ENCODE measurements at places on chromosomes 4 and X.

DNA sequence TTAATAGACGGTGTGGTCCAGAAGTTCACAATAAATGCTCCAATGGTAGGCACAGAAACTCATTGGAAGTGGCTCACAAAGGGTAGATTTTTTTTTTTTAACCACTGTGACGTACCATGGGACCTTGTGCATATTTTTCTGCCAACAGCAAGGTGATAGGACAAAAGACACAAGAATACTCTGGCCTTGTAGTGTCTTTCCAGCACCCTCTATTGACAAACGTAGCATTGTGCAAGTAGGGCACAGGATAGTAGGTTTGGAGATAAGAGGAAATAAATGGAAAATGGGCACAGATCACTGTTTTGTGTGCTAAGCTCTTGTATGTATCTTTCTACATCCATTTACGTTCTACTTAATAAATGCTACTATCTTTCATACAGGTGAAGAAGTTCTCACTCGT lies 2054.9 kb downstream of the PCDH7 start:
- no peak for DNase-seq

- DNase-seq: no peak
Observed at GRCh38 chr4:151668689-151669402, 92.0 kb downstream of the GATB start.

DNA sequence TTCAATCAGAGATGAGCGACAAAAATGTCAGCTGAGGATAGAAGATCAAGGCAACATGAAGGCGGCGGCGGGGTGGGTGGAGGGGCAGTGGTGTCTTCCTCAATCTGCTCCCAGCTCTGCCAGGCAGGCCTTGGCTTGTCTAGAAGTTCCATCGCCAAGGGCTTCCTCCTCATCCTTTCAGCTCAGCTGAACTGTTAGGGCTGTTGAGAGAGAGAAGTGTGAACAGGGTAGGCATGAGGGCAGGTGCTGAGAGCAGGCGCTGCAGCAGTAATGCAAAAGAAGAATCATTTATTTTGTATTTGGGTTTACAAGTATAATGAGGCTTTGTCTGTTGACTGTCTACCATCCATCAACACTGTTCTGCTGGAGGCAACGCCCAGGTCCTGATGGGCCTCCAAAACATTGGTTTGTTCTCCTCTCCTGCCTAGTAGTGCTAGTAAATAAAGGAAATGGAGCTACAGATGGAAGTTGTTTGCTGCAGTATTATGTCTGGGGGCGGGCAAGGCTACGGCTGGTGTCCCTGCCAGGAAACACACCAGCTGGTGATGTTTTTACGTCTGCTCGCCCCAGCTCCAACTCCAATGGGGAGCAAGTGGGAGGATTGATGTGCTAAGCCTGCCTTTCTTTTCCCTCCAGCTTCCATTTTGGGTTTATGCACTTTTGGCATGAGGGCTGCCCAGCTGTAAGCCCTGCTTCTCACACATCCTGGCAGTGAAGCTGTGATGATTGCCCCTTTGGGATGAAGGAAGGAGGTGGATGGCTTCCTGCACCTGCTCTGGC lies 139.4 kb upstream of the BOD1L1 start:
- no peak for DNase-seq

GRCh38 chr4:124727331-124727890 lies 14.9 kb upstream of the ANKRD50 start:
- no peak for DNase-seq

DNA sequence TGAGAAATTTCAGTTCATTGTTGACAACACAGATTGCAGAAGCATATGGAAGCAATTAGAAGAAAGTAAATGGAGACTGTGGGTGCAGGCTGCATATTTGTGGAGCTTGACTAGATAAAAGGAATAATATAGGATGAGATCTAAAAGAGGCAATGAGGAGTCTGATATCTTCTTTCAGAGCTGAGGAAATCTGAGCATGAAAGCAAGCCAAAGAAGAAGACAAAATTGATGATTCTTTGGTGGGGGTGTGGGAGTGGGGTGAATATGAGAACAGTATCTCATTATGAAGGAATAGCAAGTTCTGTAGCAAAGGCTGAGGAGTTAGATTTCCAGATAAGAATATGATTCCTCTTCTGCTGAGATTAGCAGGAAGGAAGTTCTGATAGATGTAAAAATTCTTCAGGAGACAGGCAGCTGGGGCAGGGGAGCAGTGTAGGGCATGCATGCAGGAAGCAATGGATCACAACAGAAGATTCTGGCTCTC lies 6.1 kb upstream of the PDHA2 start:
- DNase-seq: no peak

- DNase-seq: no peak
Observed at GRCh38 chr4:110540581-110540980, 64.6 kb downstream of the ENPEP start.

- DNase-seq: no peak
Observed at GRCh38 chrX:7263330-7263729, 115.4 kb upstream of the PUDP start.

DNA sequence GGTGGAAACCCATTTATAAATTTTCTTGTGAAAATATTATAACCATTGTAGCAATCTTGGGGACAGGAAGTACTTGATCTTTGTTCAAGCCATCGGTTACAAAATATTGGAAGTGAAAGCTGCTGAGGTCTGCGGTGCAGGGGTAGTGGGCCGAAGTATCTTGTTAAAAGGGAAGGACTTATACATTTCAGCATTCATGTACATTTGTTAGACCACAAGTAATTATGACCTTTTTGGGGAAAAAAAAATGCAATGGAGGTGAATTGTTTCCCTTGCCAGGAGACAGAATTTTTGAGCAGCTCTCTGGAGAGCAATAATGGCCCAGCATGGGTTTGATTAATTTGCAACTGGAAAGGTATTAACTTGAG lies 121.3 kb downstream of the EGF start:
- DNase-seq: no peak

Data from activated CD8-positive, alpha-beta memory T cell treated with anti-CD3 and anti-CD28 coated beads for 4 hours (primary cell).